Mesothelial cell of epicardium (in vitro differentiated cells): ENCODE measurements at places on chromosomes 5 and 9. TPM values are rescaled to one million over a fixed set of nuclear protein-coding genes. Genes with fewer than 3 reads are reported as not detected.

GRCh38 chr9:27563738-27564430 lies 9.4 kb downstream of the C9orf72 start:
- DNase-seq = no peak
- H3K4me1 ChIP-seq = peaks cover 5% of the 10 kb centered on the region
- H3K36me3 ChIP-seq = peaks cover 13% of the 10 kb centered on the region
- no peak overlapping the region for H3K27ac ChIP-seq

Gene SLC27A6
- 26.3 to 30.0 TPM (median 28.4 TPM) in 3 replicates for total RNA-seq

DNA sequence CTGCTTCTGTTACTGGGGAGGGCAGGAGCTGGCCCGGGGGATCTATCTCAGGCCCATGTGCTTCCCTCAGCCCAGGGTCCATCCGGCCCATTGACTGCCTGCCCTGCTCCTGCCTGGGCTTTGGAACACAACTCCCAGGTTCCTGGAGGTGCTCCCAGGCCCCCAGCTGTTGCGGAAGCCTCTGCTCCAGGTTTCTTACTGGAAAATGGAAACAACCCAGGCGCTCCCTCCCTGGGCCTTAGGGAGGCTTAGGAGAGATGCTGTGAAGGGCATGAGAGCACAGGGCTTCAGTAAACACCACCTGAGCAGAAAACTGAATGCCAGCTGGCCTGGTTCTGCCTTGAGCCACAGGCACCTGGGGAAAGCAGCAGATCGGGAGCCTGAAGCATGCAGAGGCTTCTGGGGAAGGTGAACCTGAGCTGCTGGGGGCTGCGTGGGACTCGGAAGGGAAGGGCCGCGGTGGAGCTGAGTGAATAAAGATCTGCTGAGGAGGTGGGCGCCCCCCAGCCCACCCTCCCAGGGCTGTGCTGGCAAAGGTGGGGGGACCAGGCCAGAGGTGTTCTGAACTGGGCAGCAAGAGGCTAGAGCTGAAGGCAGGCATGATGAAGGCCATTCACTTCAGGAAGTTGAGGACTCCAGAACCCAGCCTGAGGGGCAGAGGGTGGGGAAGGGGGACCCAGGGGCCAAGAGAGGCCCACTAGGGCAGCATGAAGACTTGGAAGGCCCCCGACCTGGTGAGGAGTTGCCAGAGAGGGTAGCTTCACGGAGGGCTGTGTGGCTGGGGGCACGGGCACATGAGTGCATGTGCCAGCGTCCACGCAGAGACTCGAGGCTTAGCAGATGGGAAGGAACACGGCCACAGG lies 64.8 kb downstream of the SHB start:
- DNase-seq = no peak
- no peak overlapping the region for H3K4me3 ChIP-seq
- no peaks in the 10 kb centered on the region for H3K36me3 ChIP-seq
- H3K27me3 ChIP-seq = no peaks in the 10 kb centered on the region
- H3K27ac ChIP-seq = no peak overlapping the region

DNA sequence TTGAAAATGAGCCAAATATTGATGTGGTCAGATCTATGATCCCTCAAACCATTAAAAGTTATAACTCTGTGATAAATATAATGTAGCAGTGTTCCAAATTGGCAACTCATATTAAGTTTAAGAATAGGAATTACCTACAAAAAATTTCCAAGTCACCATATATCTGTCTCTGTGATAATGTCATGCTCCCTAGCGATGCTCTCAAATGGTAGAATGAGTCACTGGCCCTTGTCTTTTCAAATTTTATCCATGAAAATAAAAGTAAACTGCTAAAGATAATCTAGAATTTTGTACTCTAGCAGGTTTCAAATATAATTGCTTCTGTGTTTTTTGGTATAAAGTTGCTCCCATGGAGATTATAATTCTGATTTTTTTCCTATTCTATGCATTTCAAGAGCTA lies 277.1 kb downstream of the PDE4D start:
- H3K27ac ChIP-seq = no peak overlapping the region
- peaks cover 6% of the 10 kb centered on the region for H3K36me3 ChIP-seq
- no peak for DNase-seq
- peaks cover 7% of the 10 kb centered on the region for H3K4me1 ChIP-seq
- H3K4me3 ChIP-seq = no peak overlapping the region
- H3K27me3 ChIP-seq = no peaks in the 10 kb centered on the region

DNA sequence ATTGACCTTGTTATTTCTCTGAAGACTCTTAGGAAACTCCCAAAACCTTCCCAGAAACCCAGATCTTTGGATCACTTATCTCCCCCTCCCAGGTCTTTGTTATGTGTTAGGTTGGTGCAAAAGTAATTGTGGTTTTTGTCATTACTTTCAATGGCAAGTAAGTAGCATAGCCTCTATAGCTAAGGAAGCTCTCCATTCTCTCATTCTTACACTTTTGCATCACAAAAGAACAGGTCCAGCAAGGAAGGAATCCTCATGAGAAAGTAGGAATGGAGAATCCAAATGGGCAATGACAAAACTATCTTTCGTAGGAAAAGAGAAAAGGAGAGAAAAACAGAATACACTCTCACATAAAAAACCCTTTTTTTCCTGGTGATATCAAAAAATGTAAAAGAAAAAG lies 81.3 kb upstream of the ELAVL2 start:
- H3K36me3 ChIP-seq = no peaks in the 10 kb centered on the region
- H3K27ac ChIP-seq = no peak overlapping the region
- no peaks in the 10 kb centered on the region for H3K4me1 ChIP-seq
- no peak for DNase-seq
- H3K27me3 ChIP-seq = no peaks in the 10 kb centered on the region

GRCh38 chr9:97568461-97569275 lies 64.5 kb downstream of the TSTD2 start:
- H3K4me3 ChIP-seq = no peak overlapping the region
- H3K27ac ChIP-seq = no peak overlapping the region

Gene SLCO6A1
- 5.7 to 6.2 TPM (median 5.9 TPM) in 3 replicates for total RNA-seq

DNA sequence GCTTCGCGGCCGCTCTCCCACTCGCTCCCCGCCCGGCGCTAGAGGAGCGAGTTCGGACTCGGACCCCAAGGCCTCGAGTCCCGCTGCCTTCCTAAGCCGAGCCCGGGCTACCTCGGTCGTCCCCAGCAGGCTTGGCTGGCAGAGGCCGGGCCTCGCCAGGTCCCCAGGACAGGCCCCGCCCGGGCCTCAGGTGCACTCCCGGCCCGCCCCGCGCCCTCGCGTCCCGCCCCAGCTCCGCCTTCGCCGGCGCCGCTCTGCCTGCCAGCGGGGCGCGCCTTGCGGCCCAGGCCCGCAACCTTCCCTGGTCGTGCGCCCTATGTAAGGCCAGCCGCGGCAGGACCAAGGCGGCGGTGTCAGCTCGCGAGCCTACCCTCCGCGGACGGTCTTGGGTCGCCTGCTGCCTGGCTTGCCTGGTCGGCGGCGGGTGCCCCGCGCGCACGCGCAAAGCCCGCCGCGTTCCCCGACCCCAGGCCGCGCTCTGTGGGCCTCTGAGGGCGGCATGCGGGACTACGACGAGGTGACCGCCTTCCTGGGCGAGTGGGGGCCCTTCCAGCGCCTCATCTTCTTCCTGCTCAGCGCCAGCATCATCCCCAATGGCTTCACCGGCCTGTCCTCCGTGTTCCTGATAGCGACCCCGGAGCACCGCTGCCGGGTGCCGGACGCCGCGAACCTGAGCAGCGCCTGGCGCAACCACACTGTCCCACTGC lies at the start of gene SLC22A5:
Gene SLC22A5 (plus strand): TSS at position 237 of the 707 bp plus-strand sequence. CDS start 263 bp downstream, at position 500.
- H3K27me3 ChIP-seq = no peaks in the 10 kb centered on the region
- peak; percentile 58 for DNase-seq
- H3K27ac ChIP-seq = peak within 1 kb of the TSS; percentile 94
- H3K4me1 ChIP-seq = peaks cover 41% of the 10 kb centered on the region
- H3K4me3 ChIP-seq = peak within 1 kb of the TSS; percentile 74

Gene TMEFF1
- 19.6 to 25.5 TPM (median 24.3 TPM) in 3 replicates for total RNA-seq

Gene ZNF366
- total RNA-seq = not detected in 3 replicates

- peak overlapping the region; percentile 77 for H3K27ac ChIP-seq
- no peaks in the 10 kb centered on the region for H3K36me3 ChIP-seq
Measured at GRCh38 chr9:129458155-129458661, 162.7 kb downstream of the C9orf50 start.

Gene FOXD4L3
- 0.25 TPM in 2 of 3 replicates, not detected in the other for total RNA-seq

Gene GPR151
- total RNA-seq = not detected in 3 replicates

- H3K4me3 ChIP-seq = no peak overlapping the region
- no peaks in the 10 kb centered on the region for H3K4me1 ChIP-seq
- H3K27ac ChIP-seq = no peak overlapping the region
Measured at GRCh38 chr5:146103594-146103993, 1.8 kb downstream of the PLAC8L1 start.

Gene OR13C5
- 0.25 TPM in 1 of 3 replicates, not detected in the others for total RNA-seq

DNA sequence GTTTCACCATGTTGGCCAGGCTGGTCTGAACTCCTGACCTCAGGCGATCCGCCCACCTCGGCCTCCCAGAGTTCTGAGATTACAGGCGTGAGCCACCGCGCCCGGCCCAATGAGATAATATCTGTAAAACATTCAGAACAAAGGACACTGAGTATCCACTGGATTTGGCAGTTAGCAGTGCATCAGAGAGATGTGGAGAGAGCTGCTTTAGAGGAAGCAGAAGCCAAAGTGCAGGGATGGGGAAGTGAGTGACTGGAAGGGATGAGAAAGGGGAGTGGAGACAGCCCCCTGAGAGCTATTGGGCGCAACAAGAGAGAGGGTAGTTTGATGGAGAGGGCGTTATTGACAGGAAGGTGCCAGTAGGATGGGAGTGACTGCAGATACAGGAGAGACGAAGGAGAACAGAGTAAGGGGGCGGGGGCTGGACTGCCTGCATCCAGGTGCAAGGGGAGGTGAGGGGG lies 157.5 kb upstream of the SHB start:
- peaks cover 23% of the 10 kb centered on the region for H3K36me3 ChIP-seq
- no peak for DNase-seq
- H3K4me1 ChIP-seq = peaks cover 37% of the 10 kb centered on the region
- peak overlapping the region; percentile 62 for H3K4me3 ChIP-seq
- H3K27me3 ChIP-seq = no peaks in the 10 kb centered on the region
- peak overlapping the region; percentile 93 for H3K27ac ChIP-seq

Gene HNRNPAB
- total RNA-seq = 198 to 209 TPM (median 204 TPM) in 3 replicates

Gene ADAMTS2
- 8.2 to 10.5 TPM (median 9.5 TPM) in 3 replicates for total RNA-seq

DNA sequence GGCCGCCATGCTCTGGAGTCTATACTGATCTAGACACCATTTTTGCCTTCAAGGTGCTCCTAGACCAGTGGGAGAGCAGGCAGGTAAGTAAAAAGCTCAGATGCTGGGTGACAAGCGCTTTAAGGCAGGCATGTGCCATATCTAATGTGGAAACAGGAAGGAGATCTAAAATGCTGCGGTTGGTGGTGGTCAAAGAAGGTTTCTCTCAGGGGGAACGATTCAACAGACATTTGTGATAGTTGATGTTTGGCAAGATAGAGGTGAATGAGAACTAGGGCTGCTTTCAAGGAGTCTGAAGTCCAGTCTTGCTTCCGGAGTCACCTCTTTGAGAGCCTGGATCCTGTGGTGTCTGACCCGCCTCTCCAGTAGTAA lies 146.2 kb upstream of the KLF4 start:
- no peaks in the 10 kb centered on the region for H3K36me3 ChIP-seq
- DNase-seq = no peak
- no peak overlapping the region for H3K27ac ChIP-seq
- H3K4me1 ChIP-seq = peaks cover 47% of the 10 kb centered on the region

DNA sequence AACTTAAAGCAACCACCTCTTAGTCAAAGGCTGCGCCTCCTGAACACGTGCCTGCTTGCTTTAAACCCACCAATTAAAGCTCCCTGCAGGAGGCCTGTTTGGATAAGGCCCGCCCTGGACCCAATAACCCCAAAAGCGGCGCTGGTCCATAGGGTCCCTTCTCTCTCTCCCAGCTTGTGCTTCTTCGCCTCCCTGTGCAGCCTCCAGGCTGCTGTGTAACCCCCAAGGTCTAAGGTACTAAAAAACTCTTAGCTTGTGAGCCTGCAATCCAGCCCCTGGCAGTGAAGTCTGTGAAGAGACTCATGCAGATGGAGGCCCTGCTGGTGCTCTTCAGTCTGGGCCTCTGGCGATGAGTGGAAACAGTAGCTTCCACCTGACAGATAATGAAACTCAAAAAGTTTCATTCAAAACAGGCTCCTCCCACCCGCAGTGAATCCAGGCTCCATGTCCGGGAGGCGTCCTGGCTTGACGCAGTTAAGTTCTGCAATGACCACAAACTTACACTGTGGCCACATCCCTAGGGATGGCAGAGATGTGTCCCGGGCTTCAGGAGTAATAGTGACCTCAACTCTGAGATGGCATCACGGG lies 97.3 kb downstream of the PRRT1B start:
- peak overlapping the region; percentile 73 for H3K27ac ChIP-seq
- DNase-seq = no peak
- H3K4me3 ChIP-seq = no peak overlapping the region

GRCh38 chr5:37111426-37112382 lies 137.5 kb downstream of the CPLANE1 start:
- no peak overlapping the region for H3K4me3 ChIP-seq
- H3K36me3 ChIP-seq = peaks cover 50% of the 10 kb centered on the region
- no peaks in the 10 kb centered on the region for H3K27me3 ChIP-seq
- H3K4me1 ChIP-seq = no peaks in the 10 kb centered on the region

- H3K27me3 ChIP-seq = peaks cover 29% of the 10 kb centered on the region
- peak overlapping the region; percentile 74 for H3K4me3 ChIP-seq
- peak; percentile 19 for DNase-seq
- no peaks in the 10 kb centered on the region for H3K36me3 ChIP-seq
- peak overlapping the region; percentile 79 for H3K27ac ChIP-seq
Measured at GRCh38 chr5:472076-472655, 29.2 kb downstream of the EXOC3 start.

Gene LECT2
- not detected in 3 replicates for total RNA-seq

DNA sequence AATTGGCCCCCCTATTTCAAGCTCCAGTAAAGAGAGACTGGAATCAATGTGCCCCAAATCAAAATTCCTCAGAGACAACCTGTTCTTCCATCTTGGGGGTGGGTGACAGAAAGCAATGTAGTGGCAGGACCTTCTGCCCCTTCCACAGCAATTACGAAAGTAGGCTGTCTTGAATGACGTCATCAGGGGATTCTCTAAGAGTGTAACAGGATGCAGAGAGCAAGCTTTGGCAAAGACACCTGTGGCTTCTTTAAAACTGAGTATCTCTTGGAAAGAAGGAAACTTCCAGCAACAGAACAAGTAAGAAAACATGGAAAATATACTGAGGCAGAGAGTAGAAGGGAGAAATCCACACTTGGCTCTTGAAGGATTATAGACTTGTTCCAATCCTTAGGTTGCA lies 247.6 kb upstream of the PDE4D start:
- H3K4me3 ChIP-seq = no peak overlapping the region
- no peaks in the 10 kb centered on the region for H3K27me3 ChIP-seq
- DNase-seq = no peak

GRCh38 chr9:34574571-34574970 lies 15.0 kb downstream of the CNTFR start:
- no peak overlapping the region for H3K27ac ChIP-seq
- peaks cover 47% of the 10 kb centered on the region for H3K27me3 ChIP-seq
- H3K4me1 ChIP-seq = peaks cover 52% of the 10 kb centered on the region
- no peak overlapping the region for H3K4me3 ChIP-seq
- H3K36me3 ChIP-seq = no peaks in the 10 kb centered on the region

- no peaks in the 10 kb centered on the region for H3K36me3 ChIP-seq
- no peak overlapping the region for H3K4me3 ChIP-seq
- DNase-seq = no peak
- H3K27me3 ChIP-seq = no peaks in the 10 kb centered on the region
- no peak overlapping the region for H3K27ac ChIP-seq
Measured at GRCh38 chr5:166883016-166883415, 1408.4 kb upstream of the WWC1 start.

Gene ZNF474
- 0.29 to 0.98 TPM (median 0.41 TPM) in 3 replicates for total RNA-seq

- H3K27me3 ChIP-seq = peaks cover 38% of the 10 kb centered on the region
- DNase-seq = no peak
- no peak overlapping the region for H3K4me3 ChIP-seq
Measured at GRCh38 chr9:126222835-126223431, 103.7 kb upstream of the MVB12B start.
